ENCODE measurements at places on chromosomes 6 and 20.
A peak's percentile ranks its signal among the peaks of the same experiment; 100 is the strongest.

DNA sequence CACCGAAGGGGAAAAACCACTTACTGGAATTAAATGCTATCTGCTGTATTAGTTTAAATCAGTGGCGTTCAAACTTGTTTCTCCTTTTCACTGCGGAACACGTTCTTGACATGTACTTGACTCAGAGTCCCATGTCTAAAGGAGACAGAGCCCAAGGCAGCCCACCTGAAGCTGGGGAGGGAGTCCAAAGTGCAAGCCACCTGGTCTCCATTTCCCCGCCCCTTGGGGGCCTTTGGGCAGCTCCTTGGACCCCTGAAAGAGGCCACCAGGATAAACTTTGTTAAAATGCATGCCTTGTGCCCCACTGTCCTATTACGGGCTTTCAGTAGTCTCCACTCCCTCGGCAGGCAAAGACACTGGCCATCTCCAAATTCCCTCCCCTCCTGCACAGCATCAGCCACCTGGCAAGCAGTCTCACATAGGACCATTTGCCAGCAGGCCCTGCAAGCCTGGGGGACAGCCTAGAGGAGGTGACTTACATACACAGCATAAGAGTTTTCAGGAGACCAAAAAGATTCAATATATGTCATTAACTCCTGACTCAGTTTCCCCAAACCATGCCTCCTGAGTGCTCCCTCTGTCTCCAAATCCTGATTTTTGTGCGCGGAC is 6.7 kb downstream of the PCK1 start:
- peak; percentile 69 for DNase-seq

DNA sequence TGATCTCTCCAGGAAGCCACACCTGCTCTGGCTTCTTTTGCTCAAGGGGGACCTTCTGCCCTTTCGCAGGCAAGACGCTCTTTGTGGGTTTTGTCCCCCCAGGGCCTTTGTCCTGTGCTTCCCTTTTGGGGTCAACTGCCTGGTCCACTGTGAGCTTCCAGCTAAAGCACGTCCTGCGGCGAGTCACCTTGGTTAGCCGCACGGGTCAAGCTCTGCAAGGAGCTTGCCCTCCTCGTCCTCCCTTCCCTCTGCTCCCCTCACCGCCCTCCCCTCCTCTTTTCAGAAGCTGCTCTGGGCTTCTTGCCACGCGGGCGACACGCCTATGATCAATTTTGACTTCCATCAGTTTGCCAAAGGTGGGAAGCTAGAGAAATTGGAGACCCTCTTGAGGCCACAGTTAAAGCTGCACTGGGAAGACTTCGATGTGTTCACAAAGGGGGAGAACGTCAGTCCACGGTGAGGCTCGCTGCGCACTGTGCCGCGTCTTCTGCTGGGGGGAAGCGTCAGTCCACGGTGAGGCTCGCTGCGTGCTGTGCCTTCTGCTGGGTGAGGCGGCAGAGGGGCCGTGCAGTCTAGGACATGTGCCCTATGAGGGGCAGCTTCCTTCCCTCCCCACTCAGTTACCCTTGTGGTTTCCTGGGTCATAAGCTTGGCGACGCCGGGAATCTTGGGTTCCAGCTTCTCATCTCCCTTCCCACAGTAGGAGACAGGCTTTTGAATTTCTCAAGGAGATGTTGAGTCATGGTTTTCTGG is 80.2 kb downstream of the SYNJ2 start:
- no peak for DNase-seq

- DNase-seq, result no peak
Observed at GRCh38 chr6:139912735-139913400, 538.4 kb upstream of the CITED2 start.

DNA sequence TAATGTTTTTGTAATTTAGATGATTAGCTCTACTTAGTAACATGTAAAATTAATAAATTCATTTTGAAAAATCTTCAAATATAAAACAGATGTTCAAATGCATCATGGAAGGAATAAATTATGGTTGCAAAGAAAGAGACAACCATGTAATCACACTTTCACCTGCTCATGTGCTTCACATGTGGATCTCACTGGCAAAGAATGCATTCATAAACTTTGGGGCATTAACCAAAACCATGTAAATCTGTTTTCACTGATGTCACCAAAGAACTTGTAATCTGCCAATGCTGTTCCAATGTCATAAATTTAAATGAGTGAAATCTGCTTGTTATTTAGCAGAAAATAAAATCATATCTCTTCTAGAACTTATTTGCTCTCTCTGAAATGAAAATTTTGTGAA is 142.7 kb downstream of the TENT5A start:
- no peak for DNase-seq

- no peak for DNase-seq
Observed at GRCh38 chr20:52731093-52731492, 241.1 kb upstream of the TSHZ2 start.

DNA sequence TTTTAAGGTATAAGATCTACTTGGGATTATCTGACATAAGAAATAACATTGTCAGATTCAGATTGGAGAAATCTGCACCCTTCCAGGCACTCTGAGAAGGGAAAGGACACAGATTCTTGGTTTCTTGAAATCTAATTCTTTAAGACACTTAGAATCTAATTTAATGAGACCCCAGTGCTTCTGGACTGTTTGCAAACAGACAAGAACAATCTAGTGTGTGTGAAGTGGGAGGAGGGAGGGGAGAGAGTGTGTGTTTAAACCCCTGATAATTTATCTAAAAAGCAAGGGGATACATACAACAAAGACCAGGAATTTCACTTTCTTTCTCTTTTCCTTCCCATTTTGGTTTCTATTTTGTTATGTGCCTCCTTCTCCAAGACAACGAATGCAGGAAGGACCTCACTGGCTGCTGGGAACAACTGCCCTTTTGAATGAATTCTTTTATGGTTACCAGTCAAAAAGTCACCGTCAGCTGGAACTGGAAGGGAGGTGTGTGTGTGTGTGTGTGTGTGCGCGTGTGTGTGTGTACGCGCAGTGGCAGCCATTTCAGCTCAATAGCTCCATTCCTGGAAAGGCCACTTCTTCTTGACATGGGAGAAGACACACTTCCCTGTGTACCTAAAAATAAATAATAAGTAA is 129.4 kb downstream of the BCAS1 start:
- no peak for DNase-seq

DNA sequence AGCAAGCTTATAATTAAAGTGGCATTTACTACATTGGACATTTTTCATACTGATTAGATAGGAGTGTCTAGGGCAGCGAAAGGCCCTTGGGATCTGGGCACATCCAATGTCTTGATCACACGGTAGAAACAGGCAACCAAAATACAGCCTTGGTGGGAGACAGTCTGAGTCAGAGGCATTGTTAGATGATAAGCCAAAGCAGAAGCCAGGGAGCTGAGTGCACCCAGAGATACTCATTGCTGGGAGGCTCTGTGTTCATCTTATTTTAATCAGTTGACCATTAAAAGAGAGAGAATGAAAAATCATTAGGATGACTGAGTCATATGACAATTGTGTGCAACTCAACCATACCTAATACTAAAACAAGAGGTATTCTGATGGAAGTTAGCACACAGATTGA is 109.5 kb downstream of the LCA5 start:
- DNase-seq, result no peak

- no peak for DNase-seq
Observed at GRCh38 chr6:20921578-20921977, 387.3 kb downstream of the CDKAL1 start.

DNA sequence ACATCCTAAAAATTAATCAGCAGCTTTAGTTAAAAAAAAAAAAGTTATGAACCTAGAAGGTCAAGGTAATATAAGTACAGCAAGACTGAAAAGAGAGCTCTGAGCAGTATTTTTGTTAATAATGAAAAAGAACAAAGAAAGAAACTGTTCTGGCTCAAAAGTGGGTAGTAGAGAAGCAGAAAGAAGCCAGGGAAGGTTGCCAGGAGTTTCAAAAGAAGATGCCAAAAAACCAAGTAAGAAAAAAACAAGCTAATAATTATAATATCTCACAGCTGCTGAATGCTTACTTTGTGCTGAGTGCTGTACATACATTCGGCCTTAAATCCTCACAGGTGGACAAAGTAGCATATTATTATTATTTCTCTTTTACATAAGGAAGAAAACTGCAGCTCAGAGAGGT is 31.9 kb downstream of the NRSN1 start:
- DNase-seq, result no peak

DNA sequence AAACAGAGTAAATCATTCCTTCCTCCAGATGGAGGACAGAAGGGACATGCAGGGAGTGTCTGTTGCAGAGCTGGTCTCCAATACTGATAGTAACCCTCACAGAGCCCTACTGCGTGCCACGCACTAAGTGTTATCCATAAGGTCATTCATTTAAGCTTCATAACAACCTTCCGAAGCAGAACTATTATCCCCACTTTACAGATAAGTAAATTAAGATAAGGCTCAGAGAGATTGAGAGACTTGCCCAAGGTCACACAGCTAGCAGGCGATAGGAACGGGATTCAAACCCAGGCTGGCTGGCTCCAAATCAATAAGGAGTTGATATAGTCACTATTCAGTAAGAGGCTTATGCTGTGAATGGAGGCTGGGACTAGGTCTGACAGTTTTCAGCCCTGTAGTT is 30.6 kb downstream of the CPNE5 start:
- DNase-seq, result no peak

DNA sequence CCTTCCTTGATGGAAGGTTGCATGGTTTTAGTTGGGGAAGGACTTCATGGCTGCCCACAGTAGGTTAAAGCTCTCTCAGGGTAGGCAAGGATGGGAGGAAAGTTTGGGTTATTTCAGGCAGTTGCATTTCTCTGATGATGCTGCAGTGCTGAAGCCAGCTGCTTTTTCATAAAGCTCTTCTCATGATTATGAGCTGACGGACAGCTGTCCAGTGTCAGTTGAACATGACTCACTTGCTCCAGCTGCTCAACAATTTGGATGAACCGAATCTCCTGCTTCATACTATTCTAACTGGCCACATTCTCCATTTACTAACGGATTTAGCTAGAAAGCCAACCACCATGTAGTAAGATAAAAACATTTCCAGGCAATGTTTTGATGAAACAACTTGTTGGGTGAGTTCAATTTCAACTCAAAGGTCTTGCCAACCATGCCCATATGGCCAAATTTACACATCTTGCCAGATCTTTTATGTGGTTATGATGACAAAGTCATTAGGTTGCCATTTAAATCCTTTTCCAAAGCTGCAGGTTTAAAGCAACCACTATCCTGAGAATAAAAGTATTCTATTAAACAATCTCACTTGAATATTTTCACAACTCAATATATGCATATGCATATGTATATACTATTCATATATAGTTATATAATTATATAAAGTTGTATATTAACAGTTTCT is 125.9 kb downstream of the HS3ST5 start:
- DNase-seq, result no peak

GRCh38 chr6:9178071-9178470 is 742.7 kb upstream of the SLC35B3 start:
- DNase-seq, result no peak

- no peak for DNase-seq
Observed at GRCh38 chr6:111890988-111891387, 17.7 kb upstream of the FYN start.

DNA sequence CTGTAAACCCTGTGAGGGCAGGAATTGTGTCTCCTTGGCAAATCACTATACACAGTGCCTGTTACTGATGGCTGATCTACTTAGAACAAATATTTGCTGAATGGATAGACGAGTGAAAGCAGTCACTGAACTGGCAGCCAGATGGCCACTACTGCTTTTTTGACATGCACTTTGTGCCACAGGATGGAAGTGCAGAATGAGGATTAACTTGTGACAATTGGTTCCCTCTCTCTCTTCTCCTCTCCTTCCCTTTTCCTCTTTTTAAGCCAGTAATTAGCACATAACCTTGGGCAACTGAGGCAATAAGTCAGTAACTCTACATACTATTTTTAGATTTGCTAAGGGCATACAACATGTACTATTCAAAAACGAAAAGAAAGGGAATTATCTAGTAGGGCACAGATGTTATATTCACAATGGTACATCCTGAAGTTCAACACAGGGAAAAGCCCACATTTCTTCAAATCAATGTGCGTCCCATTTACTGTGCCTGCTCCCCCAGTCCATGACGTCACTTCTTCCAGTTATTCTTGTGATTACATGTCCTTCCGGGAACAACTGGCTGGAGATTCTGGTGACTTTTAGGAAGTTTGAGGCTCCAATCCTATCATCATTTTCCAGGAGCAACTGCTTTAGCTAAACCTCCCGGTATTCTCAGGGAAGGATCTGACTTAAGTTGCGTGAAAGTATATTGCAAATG is 17.0 kb upstream of the RPS6KA2 start:
- DNase-seq, result no peak

DNA sequence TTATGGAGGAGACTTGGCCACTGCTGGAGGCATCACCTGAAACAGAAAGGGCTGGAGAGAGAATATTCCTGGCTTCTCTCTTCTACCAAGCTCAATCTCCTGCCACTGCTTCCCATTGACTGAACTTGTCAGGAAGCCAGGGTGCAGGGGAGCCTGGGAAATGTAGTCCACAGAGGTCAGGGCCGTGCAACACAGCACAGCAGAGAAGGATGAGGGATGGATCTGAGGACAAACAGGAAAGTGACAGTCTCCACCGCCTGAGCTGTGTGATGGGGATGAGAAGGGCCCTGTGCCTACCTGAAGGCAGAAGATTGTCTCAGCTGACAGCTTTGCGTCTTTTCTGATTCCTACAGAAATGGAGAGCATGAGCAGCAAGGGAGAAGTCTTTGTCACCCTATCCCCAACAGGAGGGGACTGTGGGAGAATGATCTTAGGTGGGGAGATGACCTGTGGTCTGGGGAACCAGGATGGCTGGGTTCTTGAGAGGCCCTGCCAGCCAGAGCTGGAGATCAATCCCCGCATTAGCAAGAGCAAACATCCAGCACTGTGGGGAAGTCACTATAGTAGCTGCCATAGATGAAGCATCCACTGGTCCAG is 114.2 kb downstream of the SNX5 start:
- no peak for DNase-seq

DNA sequence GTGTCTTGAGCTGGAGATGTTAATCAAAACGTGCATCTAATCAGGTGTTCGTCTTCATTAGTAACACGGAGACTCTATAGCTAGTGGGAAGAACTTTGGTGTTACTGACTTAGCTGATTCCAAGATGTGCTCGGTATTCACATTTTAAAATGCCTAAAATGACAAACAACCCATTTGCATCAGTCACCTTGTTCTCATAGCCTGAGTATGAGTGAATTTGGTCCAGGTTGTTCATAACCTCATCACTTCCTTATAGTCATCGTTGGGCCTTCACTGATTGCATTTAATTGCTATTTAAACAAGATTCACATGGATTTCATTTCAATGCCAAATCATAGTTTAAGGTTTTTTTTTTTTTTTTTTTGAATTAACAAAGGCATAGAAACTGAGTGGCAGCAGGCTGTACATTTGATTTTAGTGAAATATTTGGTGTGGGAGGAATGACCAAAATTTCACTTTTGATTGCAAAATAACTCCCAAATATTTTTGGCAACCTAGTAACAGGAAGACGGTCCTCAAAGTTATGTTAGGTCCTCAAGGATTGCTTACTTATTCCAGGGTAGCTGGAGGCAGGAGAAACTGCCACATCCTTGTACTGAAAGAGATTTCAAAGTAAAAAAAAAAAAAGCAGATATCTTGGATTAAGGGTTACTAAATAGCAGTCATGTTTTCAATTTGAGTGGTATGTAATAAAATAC is 104.7 kb downstream of the JARID2 start:
- no peak for DNase-seq

Measured in posterior cingulate gyrus (tissue), 11 donors.